Hematopoietic multipotent progenitor cell treated with erythropoietin and hydrocortisone succinate and interleukin-3 and kit ligand, for 6 days (in vitro differentiated cells): ENCODE measurements at places on chromosomes 2 and 18.

GRCh38 chr2:149219856-149220255, 110.5 kb upstream of the LYPD6 start:
- peak; percentile 76 for DNase-seq

DNA sequence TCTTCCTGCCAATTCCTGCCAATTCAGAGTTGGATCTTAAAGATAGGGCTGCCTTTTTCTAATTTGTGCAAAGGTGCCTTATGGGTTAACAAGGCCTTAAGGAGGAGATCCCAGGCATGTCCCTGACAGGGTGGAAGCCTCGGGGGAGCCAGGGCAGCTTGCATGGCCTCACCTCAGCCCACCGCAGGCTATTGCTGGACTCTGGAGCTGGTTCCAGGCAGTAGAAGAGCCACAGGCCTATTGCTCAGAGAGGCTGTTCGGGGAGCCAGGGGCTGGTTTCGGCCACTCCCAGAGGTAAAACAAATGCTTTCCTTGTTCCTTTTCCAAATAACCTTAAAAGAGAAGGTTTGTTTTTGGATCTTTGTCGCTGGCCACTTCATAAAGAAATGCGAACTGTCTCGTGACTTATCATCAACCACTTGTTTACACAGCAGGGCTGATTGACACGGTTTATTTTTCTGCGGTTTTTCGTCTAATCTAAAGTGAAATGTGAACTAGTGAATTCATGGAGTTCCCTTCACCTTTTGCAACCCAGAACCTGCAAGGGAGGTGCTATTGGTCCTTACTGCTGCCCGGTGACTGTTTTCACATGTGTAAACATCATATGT, 108.6 kb downstream of the APOB start:
- no peak for DNase-seq

DNA sequence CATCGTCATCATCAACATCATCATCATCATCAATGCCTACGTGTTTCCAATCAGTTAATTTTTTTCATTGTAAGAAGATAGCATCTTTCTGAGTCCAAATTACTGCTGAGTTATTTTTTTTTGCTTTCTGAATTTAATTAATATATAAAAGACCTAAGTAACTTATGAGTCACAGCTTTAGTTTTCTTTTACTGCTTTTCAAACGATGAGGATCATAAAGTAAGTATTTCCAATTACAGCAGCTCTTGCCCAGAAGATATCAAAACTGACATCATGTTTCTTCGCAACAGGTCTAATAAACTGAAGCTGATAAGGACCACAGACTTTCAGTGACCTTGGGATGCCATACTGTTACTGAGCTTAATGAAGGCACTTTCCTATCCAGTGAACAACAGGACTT, 442.2 kb downstream of the DSEL start:
- no peak for DNase-seq

GRCh38 chr2:222756951-222757650, 85.6 kb downstream of the MOGAT1 start:
- DNase-seq: no peak

DNA sequence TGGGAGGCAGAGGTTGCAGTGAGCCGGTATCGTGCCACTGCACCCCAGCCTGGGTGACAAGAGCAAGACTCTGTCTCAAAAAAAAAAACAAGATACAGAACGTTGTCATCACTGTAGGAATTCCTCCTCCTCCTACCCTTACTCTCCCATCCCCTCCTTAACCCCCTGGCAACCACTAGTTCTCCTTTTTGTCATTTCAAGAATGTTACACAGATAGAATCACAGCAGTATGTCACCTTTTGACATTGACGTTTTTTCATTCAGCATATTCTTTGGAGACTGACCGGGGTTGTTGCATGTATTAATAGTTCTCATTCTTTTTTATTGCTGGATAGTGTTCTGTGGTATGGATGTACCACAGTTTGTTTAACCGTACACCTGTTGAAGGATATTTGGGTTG, 32.4 kb downstream of the TTLL4 start:
- DNase-seq: no peak
